Lower leg skin (tissue), 4 donors: ENCODE measurements at places on chromosomes 12 and 14.

DNA sequence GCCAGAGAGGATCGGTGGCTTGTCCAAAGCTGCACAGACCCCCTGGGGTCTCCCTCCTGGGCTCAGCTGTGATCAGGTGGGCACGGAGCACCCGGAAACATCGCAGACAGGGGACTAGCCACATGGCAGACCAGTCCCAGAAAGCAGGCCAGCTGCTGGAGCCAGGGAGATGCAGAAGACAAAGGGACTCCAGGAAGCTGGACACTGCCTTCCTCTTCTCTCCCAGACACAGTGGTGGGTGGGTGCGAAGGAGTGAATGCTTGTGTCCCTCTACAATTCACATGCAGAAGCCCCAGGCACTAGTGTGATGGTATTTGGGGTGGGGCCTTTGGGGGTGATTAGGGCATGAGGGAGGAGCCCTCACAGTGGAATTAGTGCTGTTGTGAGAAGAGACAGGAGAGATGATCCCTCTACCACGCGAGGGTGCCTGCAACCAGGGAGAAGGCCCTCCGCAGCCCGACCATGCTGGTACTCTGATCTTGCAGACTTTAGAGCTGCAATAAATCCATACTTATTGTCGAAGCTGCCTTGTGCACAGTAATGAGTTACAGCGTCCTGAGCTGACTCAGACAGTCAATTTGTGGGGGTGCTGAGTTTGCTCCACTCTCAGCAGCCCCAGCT, 95.2 kb downstream of the CALM1 start:
- no peak for DNase-seq

GRCh38 chr14:105478398-105479251, 4.0 kb downstream of the CRIP2 start:
- no peak for DNase-seq

DNA sequence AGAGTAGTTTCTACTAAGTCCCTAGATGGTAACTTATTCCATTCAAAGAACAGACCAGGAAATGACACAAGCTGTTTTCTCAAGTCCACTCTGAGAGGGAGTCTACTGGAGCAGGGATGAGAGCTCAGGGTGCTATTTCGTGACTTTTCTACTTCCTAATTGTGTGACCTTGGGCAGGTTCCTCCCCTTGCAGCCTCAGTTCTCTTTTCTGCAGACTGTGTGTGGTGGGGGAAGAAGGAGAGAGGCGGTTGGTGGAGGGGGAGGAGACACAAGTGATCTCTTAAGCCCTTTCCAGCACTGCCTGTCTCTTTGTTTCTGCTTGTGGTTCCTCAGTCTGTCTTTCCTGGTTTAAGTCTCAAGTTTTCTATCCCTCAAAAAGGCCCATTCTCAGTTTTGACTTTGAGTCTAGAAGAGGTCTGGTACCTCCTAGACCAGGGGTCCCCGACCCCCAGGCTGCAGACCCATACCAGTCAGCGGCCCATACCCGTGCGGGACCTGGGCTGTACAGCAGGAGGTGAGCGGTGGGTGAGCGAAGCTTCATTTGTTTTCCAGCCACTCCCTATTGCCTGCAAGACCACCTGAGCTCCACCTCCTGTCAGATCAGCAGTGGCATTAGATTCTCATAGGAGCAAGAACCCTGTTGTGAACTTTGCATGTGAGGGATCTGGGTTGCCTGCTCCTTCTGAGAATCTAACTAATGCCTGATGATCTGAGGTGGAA, 10.7 kb downstream of the FGF6 start:
- peak; percentile 37 for DNase-seq

GRCh38 chr14:94126419-94126677, 3.1 kb downstream of the IFI27L2 start:
- no peak for DNase-seq

DNA sequence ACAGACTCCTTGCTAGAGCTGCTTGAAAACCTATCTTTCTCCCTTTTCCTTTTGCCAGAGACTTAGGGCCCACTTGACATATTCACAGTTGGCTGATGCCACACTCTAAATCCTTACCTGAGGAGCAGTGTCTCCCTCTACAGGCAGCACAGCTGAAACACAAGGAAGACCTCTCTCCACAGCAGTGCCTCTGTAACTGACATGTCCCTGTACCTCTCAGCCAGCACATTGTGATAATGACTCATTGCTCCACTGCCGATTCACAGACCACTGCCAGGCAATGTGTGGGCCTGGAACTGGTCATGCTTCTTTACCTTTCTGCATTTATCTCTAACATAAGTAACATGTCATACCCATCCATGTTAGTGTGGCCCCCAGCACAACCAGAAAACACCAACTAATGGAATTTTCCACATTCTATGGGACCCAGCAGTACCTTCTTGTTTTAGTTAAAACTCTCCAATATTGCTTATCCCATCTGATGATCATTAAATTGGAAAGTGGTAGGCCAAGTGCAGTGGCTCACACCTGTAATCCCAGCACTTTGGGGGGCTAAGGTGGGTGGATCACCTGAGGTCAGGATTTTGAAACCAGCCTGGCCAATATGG, 56.5 kb downstream of the GTF2A1 start:
- peak; percentile 51 for DNase-seq

GRCh38 chr12:11540615-11541310, 108.7 kb upstream of the ETV6 start:
- no peak for DNase-seq

DNA sequence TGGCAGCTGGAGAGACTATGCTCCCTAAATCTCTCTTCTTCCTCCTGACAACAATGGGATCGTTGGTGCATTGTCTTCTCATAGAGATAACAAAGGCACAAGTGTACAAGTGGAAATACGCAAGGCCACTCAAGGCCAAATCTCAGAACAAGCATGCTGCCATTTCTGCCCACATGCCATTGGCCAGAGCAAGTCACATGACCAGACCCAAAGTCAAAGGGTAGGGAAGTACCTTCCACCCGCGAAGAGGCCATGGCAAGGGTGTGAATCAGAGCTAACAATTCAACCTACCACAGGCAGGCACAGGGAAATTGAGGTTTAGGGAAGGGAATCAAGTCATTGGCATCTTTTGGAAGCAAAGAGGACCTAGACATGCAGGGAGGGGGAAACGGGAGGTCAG, 38.5 kb upstream of the IGF1 start:
- DNase-seq, result no peak

GRCh38 chr12:82600379-82600778, 86.3 kb upstream of the TMTC2 start:
- no peak for DNase-seq

GRCh38 chr12:59294221-59294620, 301.6 kb upstream of the SLC16A7 start:
- DNase-seq, result no peak

GRCh38 chr12:97557116-97557515, 94.5 kb downstream of the RMST start:
- DNase-seq, result no peak

DNA sequence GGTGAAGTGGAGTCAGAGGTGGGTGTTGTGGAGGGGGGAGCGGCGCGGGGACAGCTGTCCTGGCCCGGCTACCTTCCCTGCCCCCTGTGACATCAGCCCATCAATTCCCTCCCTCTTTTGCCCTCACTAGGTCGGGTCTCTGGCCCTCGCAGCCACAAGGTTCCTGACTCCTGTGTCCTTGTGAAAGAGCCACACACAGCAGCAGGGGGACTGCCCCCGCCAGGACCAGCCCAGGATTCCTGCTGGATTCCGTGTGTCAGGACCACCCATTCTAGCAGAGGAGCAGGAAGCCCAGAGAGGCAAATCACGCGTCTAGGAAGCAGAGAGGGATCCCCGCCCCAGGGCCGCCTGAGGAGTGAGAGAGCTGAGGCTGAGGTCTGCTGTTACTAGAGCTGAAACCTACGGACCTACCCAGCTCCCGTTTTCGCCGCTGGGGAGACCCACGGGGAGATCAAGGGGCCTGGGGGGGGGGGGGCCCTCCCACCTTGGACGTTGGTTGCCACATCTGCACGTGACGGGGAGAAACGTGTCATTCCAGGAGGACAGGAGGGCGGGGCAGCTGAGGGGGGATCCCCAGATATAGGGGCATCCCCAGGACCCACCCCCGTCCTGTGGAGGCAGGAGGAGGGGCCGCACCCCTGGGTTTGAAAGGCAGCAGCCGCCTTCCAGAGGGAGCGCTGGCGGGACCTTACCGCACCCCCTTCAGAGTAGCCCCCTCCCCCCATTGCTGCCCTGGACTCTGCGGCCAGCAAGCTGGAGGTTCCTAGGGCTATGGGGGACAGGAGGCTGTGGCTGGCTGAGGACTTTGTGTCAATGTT, 12.5 kb upstream of the INF2 start:
- no peak for DNase-seq

DNA sequence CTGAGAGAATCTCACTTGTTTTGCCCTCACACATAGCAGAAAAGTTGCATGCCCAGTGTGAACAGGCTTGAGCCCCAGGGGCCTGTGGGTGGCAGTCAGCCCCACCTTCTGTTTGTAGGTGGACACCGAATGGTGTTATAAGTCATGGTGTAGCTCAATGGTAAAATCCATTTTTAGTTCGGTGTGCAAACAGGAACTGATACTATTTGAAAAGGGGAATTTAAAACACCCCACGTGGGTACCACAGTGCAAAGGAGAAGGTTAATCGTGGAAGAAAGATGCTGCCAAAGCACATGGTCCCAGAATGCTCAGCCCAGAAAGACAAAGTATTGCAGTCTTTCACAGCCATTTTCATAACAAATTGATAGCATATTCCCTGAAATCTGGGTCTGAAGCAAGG, 71.8 kb upstream of the GZMB start:
- no peak for DNase-seq
